ENCODE measurements at places on chromosomes 12 and 14.

DNA sequence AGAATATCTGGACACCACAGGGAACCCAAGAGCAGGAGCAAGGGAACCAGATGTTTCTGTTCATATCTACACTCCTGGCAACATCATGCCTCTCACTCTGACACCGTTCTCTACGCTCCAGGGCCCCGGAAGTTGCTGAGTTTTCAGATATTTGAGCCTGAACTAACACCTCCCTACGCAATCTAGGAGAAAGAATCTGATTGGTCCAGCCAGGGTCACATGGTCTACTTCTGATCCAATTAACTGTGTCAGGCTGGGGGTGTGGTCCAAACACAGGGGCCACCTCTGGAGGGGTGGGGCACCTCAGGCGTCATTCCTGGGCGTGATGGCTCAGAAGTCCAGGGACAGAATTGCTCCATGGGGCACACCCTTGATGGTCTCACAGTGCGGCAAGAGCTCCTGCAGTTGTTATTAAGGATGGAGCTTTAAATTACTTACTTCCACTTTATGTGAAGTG is 165.5 kb downstream of the PTPN11 start:
- DNase-seq = no peak

DNA sequence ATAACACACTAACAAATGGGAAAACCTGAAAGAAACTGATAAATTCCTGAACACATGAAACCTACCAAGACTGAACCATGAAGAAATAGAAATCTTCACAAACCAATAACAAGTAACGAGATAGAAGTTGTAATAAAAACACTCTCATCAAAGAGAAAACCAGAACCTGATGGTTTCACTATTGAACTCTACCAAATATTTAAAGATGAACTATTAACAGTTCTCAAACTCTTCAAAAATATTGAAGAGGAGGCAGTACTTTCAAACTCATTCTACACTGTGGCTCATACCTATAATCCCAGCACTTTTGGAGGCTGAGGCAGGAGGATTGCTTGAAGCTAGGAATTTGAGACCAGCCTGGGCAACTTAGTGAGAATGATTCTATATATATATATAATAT is 48.4 kb upstream of the TMTC2 start:
- DNase-seq = no peak

- no peak for DNase-seq
These were observed 67.3 kb upstream of the HOXC13 start for GRCh38 chr12:53871367-53871766.

DNA sequence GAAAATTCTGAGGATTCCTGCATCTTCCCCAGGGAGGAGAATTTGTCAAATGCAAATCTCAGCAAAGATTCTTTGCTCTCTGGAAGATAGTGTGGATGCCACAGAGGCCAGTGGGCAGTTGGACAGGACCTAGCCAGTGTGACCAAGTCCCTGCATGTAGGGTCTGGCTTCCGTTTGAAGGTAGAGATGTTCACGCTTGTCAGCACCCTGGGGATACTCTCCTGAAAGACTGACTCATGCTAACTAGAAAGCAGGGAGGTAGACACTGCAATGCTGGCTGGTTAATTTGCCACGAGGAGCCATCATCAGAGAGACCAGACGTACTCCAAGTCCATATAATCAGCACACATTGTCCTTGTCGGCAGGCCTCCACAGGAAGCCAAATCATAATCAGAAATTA is 130.1 kb downstream of the SAMD4A start:
- no peak for DNase-seq

DNA sequence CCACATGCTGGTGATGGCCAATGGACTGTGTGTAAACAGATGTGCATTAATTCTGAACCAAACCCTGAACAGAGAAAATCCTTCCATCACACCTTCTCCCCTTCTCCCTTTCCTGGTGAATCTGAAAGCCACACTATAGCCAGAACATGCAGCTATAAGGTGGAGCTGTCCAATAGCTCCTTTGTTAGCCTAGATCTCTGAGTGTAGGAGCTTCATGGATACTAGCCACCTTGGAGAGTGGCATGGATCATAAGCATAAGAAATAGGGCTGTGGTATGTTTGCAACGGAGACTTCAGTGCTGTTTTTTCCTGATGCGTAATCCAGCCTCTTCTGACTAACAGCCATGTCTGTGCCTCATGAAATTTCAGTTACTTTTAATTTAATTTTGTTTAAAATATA is 364.5 kb downstream of the BTG1 start:
- no peak for DNase-seq

DNA sequence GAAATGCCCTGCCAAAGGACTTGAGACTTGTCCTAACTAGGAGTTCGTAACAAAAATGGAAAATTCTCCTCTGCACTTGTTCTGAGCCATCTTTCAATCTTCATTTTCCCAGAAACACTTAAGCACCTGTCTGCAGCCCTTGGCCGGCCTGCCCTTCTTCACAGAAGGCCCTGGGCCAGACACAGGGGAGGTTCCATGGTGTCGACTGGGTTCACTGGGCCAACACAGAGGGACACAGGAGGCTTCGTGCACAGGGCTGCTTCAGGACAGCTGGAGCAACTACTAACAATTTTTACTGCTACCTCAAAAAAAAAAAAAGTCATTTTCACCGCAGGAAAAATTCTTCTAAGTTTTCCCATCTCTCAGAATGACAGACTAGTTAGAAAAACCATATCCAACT is 19.6 kb downstream of the NID2 start:
- DNase-seq = no peak

GRCh38 chr12:6250343-6250742 is 50.1 kb downstream of the CD9 start:
- no peak for DNase-seq

- no peak for DNase-seq
These were observed 158.0 kb upstream of the AMIGO2 start for GRCh38 chr12:47237751-47238211.

- no peak for DNase-seq
These were observed 13.5 kb upstream of the GPATCH2L start for GRCh38 chr14:76138119-76138757.

DNA sequence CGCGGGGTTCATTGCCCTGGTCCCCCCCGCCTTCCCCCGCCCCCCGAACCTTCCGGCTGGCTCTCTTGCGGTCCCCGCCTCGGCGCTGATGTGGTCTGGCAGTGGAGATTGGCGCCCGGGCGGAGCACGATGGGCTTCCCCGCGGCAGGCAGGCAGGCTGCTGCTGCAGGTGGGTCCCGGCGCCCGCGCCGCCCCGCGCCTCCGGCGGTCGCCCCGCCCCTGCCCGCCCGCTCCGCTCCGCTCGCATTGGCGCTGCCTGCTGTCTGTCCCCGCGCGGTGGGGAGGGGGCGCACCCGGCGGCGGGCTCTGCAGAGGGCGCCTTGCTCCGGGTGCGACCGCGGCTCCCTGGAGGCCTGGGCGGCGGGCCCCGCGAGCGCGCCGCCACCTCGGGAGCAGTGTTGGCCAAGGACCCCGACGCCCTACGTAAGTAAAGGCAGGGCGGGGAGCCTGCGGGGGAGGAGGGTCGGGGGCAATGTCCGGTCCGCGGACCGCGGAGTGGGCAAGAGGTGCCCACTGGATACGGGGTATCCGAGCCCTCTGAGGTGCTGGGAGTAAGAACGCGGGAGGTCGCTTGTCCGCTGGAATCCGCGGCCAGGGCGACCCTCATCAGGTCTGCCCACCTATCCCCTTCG is at the start of gene AKAP5:
AKAP5 (plus strand) TSS at position 309 of the 632 bp plus-strand sequence. CDS start 2,896 bp downstream, outside the sequence.
- DNase-seq = peak; percentile 44

DNA sequence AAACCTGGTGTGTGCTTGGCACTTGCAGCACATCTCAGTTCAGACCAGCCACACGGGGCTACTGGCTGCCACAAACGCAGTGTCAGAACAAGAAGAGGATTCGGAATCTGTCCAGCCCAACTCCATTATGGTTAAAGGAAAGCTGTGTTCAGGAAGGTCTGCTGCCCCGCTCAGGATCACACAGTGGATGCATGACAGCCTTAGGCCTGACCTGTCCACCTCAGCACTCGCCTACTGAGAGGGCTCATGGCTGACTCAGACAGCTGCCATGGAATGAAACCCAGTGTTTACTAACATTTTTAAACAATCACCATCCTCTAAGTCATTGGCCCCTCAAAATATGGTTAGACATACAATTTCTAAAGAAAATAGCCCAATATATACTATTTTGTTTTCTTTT is 5.6 kb upstream of the NIN start:
- no peak for DNase-seq

DNA sequence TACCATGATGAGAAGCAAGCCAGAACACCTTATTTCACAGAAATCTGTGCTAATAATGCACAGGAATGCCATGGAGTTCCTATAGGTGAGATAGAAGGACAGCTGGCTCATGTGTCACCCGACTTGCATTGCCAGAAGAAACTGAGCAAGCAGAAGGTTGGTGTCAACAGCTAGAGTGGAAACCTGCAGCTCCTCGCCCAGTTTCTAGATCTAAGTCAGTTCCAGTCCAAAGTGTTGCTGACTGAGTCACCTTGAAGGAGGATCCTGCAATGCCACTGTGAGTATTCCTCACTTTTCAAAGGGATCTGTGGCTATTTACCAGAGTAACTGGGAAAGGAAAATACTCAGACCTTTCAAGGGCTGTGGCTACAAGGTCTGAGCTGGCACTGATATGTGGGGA is 17.1 kb downstream of the CDKL1 start:
- DNase-seq = no peak

GRCh38 chr14:93741556-93742230 is 46.6 kb downstream of the PRIMA1 start:
- no peak for DNase-seq

DNA sequence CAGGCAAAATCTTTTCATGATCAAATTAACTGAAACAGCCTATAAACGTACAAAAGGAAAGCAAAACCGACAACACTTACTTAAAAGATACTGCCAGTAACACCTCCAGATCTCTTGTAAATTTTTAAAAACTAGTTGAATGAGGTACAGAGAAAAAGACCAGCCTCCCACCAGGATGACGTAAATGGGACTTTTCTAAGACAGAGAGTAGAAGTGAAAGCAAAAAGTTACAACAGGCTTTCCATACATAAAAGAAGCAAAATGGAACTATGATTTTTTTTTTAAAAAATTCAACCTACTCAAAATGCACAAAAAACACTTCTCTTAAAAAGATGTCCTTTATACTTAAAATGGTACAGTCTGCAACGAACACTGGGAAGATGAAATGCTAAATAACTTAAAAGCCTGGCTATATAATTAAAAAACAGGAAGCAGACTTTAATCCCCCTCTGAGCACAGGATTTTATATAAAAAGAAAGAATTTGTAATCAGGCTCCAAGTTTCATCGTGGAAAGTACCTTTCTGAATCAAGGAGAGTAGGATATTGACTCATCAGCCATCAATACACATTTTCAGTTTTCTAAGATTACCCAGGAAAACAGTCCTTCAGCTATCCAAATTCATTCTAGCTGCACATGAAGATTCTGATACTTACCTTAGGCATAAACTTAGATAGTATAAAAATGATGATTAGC is 14.2 kb upstream of the MYO1A start:
- DNase-seq = no peak

DNA sequence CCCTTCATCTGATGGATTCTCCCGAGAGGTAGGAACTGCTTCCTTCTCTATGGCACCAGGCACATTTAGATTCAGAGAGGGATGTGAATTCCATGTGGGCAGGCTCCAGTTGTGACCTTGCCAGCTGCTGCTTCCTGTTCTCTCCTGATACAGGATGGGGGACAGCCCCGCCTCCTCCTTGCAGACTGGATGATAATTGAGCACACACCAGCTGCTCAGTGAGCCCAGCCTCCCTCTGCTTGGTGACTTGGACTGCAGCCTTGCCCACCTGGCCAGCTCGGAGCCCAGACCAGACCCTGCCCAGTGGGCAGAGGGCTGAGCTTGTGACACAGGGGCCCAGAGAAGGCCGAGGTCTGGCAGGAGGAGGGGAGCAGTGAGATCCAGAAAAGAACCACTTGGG is 90.2 kb downstream of the CALM1 start:
- DNase-seq = peak; percentile 70

DNA sequence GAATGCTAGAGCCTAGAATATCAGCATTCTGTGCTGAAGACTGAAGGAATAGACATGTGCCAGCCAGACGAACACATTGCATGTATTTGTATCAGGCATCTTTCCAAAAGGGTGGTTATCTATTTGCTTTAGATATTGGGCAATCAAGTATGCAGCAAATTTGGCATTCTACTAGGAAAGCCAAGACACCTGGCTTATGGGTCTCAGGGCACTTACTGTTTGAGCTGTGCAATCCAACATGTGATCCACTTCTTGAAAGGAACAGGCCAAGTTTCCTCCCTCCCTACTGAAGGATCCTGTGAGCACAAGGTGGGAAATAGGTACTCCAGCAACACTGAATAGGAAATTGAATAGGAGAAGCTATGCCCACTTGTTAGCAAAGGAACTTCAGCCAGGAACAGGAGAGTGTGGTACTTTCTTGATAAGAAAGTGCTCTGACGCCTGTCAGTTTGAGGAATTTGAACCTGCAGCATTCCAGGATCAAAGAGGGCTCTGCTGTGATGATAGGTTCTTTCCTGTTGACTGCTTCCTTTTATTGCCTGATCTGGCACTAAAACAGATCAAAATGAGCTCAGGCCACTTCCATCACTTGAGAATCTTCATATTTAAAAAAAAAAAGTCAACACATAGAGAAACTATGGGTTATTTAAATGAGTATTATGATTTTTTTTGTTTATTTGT is 20.6 kb downstream of the OR6S1 start:
- DNase-seq = no peak

GRCh38 chr12:27790179-27790578 is 10.1 kb upstream of the MANSC4 start:
- no peak for DNase-seq

GRCh38 chr14:100523131-100523842 is 63.9 kb downstream of the BEGAIN start:
- DNase-seq = no peak

- no peak for DNase-seq
These were observed 362.1 kb downstream of the RAD51B start for GRCh38 chr14:68181519-68182326.

DNA sequence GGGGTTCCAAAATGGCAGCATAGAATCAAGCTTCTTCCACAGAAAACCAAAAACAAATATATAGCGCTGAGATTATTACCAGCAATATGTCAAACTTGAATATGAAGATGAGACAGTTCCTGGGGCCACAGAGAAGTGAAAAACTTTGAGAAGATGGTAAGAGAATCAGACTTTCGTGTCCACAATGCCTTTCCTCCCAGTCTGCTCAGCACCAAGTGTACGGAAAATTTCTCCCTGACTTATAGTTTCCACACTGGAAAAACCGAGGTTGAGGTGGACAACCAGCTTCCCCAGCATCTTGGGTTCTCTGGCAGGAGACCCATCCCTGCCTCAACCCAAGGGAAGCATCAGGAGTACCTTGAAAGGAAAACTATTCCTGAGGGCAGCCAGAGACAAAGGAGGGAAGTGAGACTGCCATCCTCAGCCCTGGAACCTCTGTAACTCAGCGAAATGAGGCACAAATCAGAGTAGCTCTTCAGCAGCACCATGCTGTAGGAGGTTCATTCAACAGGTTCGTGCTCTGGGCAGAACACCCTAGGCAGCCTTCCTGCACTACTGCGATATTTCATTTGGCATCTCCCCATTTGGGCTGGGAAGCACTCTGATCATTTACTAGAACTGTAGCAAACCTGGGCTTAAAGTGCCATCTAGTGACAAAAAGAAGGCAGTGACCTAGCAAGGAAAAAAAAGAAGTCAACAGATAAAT is 52.4 kb upstream of the CAPRIN2 start:
- DNase-seq = peak; percentile 68

All from NCI-H774 (cell line).